ENCODE measurements at places on chromosomes 4 and X. TPM values are rescaled to one million over a fixed set of nuclear protein-coding genes. Genes with fewer than 3 reads are reported as not detected.

The TMA16 gene
- 14.2 TPM for polyA plus RNA-seq

The USP51 gene
- polyA plus RNA-seq: 2.5 TPM

The FRYL gene
- polyA plus RNA-seq: 32.5 TPM

The P2RY4 gene
- polyA plus RNA-seq: not detected

The FIP1L1 gene
- 42.0 TPM for polyA plus RNA-seq

The CXCL6 gene
- not detected for polyA plus RNA-seq

The BANK1 gene
- 0.89 TPM for polyA plus RNA-seq

The DCK gene
- 44.5 TPM for polyA plus RNA-seq

The ACOX3 gene
- polyA plus RNA-seq: 1.6 TPM

The TLR1 gene
- polyA plus RNA-seq: 0.32 TPM

The S100P gene
- polyA plus RNA-seq: 1.0 TPM

The SYNPO2 gene
- 6.7 TPM for polyA plus RNA-seq

The CENPVL1 gene
- polyA plus RNA-seq: 0.92 TPM

The MTNR1A gene
- polyA plus RNA-seq: not detected

The RNF128 gene
- polyA plus RNA-seq: 9.4 TPM

The GSPT2 gene
- 17.6 TPM for polyA plus RNA-seq

The SLC4A4 gene
- 41.8 TPM for polyA plus RNA-seq

The TMPRSS11A gene
- polyA plus RNA-seq: 0.60 TPM

The MAGEC3 gene
- polyA plus RNA-seq: not detected

The PDHA1 gene
- polyA plus RNA-seq: 266 TPM

The FAM47A gene
- not detected for polyA plus RNA-seq

The PAGE2 gene
- not detected for polyA plus RNA-seq

The KLB gene
- 0.85 TPM for polyA plus RNA-seq

The STIM2 gene
- 25.0 TPM for polyA plus RNA-seq

The EDA gene
- 0.52 TPM for polyA plus RNA-seq

The ASB5 gene
- polyA plus RNA-seq: not detected

The MAGEA10 gene
- not detected for polyA plus RNA-seq

The CTAG2 gene
- not detected for polyA plus RNA-seq

The EDNRA gene
- polyA plus RNA-seq: 0.76 TPM

The TMSB15B gene
- 26.4 TPM for polyA plus RNA-seq

The KIT gene
- polyA plus RNA-seq: 1.5 TPM

The CCDC110 gene
- 1.2 TPM for polyA plus RNA-seq

The SPANXN3 gene
- not detected for polyA plus RNA-seq

The AFM gene
- polyA plus RNA-seq: not detected

The TBX22 gene
- polyA plus RNA-seq: not detected

The APELA gene
- not detected for polyA plus RNA-seq

The ABHD18 gene
- polyA plus RNA-seq: 3.5 TPM

The BMX gene
- not detected for polyA plus RNA-seq

The EFNB1 gene
- not detected for polyA plus RNA-seq

The TLR10 gene
- polyA plus RNA-seq: 0.27 TPM

The SCML2 gene
- 2.6 TPM for polyA plus RNA-seq

The MAOA gene
- 0.92 TPM for polyA plus RNA-seq

The LPAR4 gene
- 5.2 TPM for polyA plus RNA-seq

The MAGEA2 gene
- polyA plus RNA-seq: not detected

The CTAG1A gene
- polyA plus RNA-seq: not detected

The PNPLA4 gene
- polyA plus RNA-seq: 19.3 TPM

The FGF13 gene
- polyA plus RNA-seq: not detected

The MRFAP1L1 gene
- 100 TPM for polyA plus RNA-seq

The AFP gene
- polyA plus RNA-seq: not detected

The XK gene
- 8.1 TPM for polyA plus RNA-seq

The PTTG2 gene
- polyA plus RNA-seq: not detected

The SHROOM2 gene
- 30.5 TPM for polyA plus RNA-seq

The TLR2 gene
- polyA plus RNA-seq: not detected

The PROM1 gene
- not detected for polyA plus RNA-seq

The ITGB1BP2 gene
- polyA plus RNA-seq: not detected

The SMPX gene
- 471 TPM for polyA plus RNA-seq

The TMPRSS11F gene
- polyA plus RNA-seq: not detected

Measured in Purkinje cell (primary cell).